Activated CD8-positive, alpha-beta memory T cell treated with anti-CD3 and anti-CD28 coated beads for 1 hour (primary cell): ENCODE measurements at places on chromosomes 11 and 22.

DNA sequence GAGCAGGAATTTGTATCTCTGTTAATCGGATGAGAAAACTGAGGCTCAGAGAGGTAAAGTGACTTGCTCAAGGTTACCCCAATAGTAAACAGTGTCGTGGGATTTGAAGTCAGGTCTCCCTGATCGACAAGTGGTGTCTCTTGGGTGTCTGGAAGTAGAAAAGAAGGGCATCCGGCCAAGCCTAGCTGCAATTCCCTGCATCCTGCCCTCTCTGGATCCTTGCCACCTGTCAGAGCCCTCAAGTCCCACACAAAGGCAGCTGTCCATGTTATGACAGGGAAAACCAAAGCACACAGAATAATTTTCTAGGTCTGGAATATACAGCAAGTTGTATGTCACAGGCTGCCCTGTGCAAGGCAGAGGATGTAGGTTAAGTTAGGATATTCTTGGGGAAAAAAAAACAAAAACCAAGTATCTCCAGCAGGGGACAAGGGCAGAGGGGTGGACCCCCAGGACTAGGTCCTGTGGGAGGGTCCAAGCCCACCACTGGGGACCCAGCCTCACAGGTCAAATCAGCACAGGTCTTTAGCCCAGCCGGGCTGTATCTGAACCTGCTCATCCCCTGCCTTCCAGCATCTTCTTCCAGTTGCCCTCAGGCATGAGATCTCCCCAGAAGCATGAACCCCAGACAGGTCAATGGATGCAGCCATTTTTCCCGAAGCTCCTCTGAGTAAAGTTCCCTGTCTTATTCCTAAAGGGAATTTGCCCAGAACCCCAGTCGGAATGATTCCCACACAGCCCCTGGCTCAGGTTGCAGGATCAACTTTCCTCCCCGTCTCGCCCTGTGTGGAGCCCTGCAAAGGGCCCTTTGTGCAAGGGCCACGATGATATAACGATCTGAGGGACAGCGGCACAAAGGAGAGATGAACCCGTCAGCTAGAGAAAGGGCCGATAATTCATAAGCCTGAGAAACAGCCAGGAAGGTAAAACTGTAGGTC, 15.0 kb downstream of the USH1C start:
- no peak for DNase-seq

GRCh38 chr22:30204742-30205111, 41.8 kb downstream of the LIF start:
- DNase-seq, result no peak

DNA sequence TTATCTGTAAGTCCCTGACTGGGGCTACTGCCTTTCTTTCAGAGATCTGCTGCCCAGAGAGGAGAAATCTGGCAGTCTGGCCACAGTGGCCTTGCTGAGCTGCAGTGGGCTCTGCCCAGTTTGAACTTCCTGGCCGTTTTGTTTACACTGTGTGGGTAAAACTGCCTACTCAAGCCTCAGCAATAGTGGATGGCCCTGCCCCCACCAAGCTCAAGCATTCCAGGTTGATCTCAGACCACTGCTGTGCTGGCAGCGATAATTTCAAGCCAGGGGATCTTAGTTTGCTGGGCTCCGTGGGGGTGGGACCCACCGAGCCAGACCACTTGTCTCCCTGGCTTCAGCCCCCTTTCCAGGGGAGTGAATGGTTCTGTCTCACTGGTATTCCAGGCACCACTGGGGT, 117.5 kb downstream of the TRPC6 start:
- DNase-seq, result no peak

GRCh38 chr22:37162221-37163095, 12.7 kb upstream of the IL2RB start:
- DNase-seq, result no peak

GRCh38 chr11:11415901-11416300, 62.9 kb upstream of the CSNK2A3 start:
- no peak for DNase-seq

DNA sequence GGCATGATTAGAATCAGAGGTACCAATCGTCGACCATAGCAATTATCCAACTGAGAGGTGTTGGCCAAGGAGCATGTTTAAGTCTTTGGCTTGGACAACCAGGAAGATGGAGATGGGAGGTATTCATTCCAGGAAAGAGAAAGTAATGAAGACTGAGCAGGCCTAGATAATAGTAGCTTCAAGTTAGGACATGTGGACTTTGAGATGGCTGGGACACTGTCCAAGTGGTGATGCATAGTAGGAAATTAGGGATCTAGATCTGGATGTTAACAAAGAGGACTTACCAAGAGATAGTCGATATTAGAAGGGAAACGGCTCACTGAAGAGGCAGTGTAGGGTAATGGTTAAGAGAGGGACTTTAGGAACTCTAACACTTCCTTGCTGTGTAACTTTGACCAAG, 266.7 kb downstream of the FAM76B start:
- DNase-seq, result no peak

DNA sequence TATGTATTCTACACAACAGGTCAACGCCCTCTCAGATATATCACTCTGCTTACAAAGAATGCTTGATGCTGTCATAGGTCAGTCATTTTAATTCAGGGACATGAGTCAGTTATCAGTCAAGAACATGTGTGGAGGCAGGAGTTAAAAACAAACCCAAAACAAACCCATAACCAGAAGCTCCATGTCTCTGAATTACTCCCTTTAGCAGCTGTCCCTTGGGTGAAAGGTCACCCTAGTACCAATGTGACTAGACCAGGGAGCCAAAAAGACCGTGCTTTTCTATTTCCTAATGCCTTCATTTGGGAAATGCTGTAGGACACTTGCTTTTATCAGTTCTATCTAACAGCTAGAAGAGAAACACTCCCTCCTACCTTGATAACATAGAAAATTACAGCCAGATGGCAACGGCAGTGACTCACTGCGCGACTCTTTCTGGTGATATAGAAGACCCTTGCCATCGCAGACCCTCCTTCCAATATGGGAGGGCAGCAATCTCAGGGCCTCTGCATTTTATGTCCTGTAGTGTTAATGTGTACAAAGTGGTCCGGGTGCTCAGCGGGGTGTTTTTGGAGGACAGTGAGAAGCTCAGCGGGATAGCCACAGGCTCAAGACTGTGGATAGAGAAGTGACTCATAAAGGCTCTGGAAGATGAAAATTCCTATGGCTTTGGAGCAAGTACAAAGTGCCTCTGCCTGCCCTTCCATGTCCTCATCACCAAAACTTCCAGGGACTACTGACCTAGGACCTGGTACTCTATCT, 24.8 kb downstream of the APOL5 start:
- DNase-seq, result no peak

GRCh38 chr11:43895601-43896000, 15.0 kb downstream of the ALKBH3 start:
- DNase-seq, result no peak

- no peak for DNase-seq
Measured at GRCh38 chr11:44559207-44559939, 6.1 kb upstream of the CD82 start.

DNA sequence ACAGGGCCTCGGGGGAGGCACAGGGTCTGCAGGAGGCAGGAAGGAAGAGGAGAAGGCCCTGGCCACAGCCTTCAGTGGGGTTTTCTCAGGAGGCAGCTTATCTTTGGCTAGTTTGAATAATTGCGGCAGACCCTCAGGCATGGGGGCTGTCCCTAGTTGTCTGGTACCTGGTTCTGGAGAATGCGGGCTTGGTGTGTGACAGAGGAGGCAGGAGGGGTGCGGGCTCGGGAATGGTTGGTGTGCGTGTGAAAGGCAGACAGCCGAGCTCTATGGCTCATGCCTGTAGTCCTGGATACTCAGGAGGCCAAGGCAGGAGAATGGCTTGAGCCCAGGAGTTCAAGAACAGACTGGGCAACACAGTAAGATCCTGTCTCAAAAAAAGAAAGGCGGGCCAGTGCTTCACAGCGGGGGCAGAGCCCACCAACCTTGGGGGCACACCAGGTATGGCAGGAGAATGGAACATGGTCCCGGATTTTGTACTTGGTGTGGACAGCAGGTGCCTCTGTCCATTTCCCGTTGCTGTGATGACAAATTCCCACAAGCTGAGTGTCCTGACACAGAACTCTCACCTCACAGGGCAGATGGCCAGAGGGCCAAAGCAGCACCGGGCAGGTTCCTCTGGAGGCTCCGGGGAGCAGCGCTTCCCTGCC, 640.6 kb downstream of the TBC1D22A start:
- no peak for DNase-seq

GRCh38 chr11:109522116-109522755, 100.2 kb downstream of the C11orf87 start:
- DNase-seq, result no peak

- no peak for DNase-seq
Measured at GRCh38 chr11:132935383-132935782, 596.9 kb downstream of the OPCML start.

- DNase-seq, result no peak
Measured at GRCh38 chr11:36062796-36063365, 119.0 kb downstream of the LDLRAD3 start.

- DNase-seq, result no peak
Measured at GRCh38 chr22:29654420-29654819, 51.0 kb downstream of the NF2 start.

DNA sequence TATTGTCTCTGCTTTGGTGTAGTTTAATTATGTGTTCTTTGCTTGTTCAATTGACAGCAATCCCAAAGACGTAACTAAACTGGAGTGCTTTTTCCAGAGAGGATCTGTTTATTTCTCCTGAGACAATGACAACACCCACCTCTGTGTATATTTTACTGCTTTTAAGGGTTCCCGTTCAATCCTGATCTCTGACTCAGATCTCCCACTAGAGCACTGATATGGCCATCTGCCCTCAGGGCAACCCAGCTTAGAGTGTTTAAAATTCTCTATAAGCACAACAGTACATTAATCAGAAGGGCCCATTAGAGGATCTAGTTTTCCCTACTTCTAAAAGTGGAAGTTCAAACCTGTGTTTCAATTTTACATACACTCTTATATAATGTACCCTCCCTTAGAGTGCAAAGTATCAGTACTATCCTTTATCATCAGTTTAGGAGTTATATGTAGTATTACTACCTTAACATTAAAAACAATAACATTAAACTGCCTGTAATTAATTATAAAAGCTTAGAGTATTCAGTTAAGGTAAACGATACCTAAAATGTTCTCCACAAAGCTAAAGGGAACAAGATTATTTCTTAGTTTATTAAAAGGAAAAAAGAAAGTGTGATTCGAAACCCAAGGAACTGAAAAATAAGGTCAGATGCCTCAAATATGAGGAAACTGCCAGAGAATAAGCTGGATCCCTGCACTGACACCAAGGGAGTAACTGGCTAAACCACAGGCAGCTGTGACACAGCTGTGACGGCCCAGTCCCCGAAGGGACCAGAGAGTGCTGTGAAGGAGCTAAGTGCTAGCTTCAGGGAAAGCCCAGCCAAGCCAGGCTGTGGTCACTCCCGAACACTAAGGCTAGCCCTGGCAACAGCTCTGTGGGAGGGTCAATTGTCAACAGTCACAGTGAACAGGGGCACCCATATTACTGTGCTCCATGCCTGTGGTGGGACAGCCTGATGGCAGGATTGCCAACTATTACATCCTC, 15.2 kb downstream of the UFD1 start:
- no peak for DNase-seq

DNA sequence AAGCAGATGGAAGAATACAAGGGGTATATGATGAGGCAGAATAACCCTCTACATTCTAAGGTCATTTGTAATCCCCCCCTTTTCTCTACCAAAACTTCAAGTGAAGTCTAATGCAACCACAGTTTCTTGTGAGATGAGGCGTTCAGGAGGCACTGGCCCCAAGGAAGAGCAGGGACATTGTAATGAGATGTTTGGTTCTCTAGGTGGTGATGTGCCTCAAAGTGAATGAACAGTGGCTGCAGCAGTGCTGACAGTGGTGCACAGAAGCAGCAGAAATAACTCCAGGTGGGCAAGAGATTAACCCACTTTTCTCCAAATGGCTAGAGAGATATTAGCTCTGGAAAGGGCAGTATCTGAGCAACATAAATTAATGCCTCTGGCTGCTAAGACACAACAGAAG, 33.8 kb downstream of the PDGFD start:
- no peak for DNase-seq

GRCh38 chr22:44521326-44522074, 23.5 kb upstream of the RTL6 start:
- DNase-seq, result no peak

- no peak for DNase-seq
Measured at GRCh38 chr22:25956801-25957200, 212.5 kb upstream of the SEZ6L start.

GRCh38 chr11:67268962-67269268, 2.6 kb downstream of the GRK2 start:
- no peak for DNase-seq

- DNase-seq, result no peak
Measured at GRCh38 chr11:2561696-2562581, 117.1 kb downstream of the KCNQ1 start.

DNA sequence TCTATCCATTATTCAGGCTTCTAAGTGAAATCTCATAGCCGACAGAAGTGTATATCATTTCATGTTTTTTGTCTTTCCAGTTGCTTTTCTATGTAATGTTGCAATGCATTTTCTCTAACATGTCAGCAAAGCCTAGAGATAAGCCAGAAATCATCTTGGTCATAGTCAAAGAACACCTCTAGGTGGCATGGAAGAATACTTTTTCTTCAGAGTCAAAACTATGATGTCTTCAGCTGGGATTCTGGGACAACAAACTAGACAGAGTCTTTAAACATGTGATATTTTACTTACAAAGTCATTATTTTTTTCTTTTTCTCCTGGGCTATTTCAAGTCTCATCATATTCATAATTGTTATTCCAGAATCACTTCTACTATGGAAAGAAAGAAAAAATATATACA, 4.4 kb downstream of the GAS2 start:
- DNase-seq, result no peak

GRCh38 chr22:33917744-33918406, 2.4 kb downstream of the LARGE1 start:
- DNase-seq, result no peak

DNA sequence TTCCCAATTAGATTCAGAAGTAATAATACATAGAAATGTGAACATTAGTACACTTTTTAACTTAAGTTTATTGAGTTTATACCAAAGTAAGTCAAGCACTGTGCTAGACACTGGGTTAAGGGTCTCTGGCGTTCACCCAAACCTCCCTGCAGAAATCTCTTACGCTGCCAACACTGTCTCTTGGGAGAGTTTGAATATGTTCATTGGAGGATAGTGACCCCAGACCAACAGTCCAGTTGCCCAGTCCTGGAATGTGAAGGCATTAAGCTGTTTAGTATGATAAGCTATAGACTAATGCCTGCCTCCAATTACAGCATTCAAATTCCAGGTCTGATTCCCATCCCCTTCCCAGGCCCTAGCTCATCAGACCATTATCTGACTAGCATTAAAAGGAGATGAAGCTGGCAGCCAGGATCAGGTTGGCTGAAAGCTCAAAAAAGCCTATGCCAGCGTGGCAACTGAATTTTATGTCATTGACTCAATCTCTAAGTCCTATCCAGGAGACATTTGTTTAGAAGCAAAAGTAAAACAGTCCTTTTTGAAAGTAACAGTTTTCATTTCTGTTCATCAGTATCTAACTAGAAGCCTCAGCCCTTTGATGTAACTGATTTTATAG, 77.8 kb downstream of the SFI1 start:
- no peak for DNase-seq

DNA sequence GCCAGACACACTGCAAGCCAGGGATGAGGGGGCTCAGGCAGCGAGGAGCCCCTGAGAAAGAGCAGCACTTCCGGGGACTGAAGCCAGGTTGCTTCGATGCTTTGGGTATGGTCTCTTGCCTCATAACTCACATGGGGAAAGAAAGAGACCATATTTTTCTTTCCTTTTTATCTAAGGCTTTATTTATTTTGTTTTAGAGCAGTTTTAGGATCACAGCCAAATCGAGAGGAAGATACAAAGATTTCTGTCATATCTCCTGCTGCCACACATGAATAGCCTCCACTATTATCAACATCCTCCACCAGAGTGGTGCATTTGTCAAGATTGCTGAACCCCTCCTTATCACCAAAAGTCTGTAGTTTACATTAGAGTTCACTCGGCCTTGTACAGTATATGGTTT, 24.3 kb upstream of the ADSL start:
- DNase-seq, result no peak
